Stimulated activated CD8-positive, alpha-beta memory T cell treated with anti-CD3 and anti-CD28 coated beads, Interleukin-4, amount 100 ng/mL, for 24 hours (primary cell): ENCODE measurements at places on chromosomes 12 and 14.
A peak's percentile ranks its signal among the peaks of the same experiment; 100 is the strongest.

GRCh38 chr12:67676624-67677023 lies 28.1 kb downstream of the DYRK2 start:
- DNase-seq = no peak

DNA sequence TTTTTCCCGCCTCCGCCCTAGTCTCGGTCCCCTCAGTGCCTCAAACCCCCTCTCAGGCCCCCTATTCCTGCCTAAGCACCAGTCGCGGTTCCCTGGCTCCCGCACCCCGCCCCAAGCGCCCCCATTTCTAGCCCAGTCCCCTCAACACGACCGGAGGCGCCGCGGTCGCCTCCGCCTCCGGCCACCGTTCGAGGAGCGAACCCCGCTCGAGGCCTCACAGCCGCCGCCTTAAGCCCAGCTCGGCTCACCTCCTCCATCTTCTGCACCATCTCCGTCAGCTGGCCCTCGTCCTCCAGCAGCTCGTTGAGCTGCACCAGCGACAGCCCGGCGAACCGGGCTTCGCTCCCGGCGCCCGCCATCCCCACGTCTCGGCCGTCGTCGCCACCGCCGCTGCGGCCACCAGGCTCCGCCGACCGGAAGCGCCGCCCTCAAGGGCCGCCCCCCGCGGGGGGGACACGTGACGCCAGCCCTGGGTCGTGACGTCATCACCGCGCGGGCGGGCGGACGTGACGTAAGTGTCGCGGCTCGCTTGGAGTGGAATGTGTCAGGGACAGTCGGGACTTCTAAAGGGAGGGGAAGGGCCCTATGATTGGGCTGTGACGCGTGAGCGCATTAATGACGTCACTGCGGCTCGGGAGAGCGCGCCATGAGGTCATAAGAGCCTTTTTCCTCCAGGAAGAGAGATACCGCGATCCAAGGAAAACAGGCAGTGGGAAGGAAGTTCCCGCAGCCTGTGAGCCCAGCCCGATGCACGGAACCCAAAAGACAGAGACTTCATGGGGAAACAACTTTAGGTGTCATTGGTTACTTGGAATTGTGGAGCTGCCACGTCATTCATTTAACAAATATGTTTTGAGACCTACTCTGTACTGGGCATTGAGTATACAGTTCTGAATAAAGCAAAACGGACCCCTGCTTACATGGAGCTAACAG lies at the start of gene VPS37B:
VPS37B (minus strand) TSS at position 421 of the 933 bp plus-strand sequence; CDS start at position 359, 62 bp downstream.
- DNase-seq = peak; percentile 80

DNA sequence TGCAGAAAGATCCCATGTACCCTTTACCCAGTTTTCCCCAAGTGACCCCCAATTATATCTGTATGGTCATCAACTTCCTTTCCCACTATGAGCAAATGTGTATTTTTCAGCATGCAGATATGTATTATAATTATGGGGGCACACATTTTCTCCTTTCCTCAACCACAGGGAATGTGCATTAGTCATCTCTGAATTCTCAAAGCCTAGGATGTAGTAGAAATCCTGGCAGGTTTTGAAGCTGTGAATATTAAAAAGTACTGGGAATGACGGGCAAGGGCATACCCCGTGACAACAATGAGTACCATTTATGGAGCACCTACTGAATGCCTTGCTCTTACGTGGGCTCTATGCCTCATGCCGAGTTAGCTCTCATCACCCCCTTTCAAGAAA lies 71.5 kb downstream of the VWF start:
- no peak for DNase-seq

DNA sequence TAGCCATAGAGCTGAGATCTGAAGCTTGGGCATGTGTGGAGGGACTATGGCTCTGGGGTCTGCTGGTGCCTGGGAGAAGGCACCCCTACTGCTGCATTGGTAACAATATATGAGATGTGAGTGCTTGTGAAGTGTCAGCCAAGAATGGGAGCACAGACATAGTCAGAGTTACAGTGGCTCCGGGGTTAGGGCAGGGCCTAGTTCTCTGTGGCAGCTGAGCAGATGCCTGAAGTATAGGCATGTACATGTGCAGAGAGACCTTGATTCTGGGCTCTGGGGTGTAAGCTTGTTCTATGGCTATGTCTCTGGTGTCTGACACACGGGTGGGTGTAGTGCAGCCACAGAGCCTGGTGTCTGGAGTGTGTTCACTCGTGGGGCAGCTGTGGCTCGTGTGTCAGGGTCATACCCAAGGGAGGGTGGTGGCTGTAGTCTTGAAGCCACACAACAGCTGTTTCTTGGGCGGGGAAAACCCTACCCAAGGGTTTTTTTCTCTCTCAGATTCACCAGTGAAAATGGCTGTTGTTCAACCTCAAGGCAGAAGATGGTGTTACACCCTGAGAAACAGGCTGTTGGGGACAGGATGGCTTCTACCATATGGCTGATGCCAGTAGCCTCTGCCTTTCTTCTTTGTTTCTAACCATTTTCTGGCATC lies 11.9 kb upstream of the TCL1A start:
- DNase-seq = no peak

- no peak for DNase-seq
These were observed 92.1 kb upstream of the KRR1 start for GRCh38 chr12:75603475-75603874.

- DNase-seq = no peak
These were observed 59.2 kb downstream of the RASSF8 start for GRCh38 chr12:26017484-26018211.

DNA sequence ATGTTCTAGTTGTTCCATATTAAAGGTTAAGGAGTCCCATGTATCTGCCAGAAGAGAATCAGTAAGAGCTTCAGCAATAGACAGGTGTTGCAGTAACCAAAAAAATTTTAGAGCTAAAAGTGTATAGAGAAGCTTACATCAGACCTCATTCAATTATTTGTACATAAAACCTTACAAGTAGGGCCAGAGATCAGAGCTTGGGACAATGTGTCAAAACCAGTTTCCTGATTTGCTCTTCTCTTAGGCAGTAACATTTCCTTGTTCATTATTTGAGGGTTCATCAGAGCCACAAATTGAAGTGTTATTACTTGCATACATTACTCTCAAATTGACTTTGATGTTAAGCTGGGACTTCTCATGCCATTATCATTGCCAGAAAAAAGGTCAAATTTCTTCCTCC lies 55.5 kb upstream of the ATXN7L3B start:
- no peak for DNase-seq

DNA sequence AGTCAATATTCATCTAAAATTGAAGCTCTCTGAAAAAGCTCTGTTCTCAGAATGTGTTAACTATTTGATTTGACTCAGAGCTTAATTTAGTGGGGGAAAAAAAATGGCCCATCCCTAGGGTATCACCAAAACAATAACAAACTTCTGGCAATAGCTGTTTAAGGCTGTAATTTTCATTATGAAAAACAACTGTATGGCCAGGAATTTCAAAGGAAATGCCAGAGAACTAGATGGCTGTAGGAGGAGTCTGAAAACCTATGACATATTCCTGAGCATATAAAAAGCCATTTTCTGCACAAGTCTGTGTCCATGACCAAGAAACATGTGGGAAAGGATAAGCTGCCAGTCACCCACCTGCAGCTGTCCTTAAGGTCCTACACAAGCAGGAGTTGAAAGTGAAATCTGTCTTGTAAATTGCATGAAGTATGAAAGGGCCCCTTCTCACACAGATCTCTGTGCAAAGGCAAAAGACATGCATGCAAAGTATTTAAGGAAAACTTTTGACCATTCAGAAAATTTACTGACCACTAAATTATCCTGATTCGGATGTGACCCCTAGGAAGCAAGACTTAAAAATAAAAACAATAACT lies 299.1 kb downstream of the BTG1 start:
- no peak for DNase-seq

DNA sequence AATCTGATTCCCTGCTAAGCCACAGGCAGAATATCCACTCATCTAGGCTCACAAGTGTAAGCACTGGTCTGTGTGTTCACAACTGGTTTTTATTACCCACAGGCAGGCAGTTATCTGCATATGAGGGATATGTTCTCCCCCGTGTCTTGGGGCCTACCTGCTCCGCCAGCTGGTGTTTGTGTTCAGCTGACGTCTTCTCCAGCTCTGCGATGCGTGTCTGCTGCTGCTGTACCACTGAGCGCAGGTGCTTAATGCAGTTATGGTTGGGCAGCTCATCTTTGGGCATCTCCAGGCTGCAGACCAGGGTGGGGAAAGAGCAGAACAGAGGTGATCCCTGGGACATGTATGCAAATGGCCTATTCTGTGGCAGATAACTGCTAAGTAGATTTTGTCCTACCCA lies 13.7 kb downstream of the RNF41 start:
- DNase-seq = no peak

DNA sequence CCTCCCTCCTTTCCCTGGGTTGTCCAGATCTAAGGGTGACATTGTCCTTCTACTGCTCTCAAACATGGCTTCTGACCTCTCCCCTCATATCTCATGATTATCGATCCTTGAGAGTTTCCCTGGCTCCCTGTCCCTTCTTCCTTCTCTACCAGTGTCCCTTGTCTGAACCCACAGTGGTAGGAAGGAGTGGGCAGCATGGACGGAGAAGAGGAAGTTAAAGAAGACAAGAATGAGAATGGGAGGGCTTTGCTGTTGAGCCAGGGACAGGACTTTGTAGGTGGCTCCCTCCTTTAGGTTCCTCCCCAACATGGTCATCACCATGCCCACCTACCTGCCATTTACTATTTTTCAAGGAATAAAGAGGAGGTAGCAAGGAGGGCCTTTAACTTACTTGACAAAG lies 166.7 kb downstream of the TMEM117 start:
- no peak for DNase-seq

- no peak for DNase-seq
These were observed 167.5 kb upstream of the SRRM4 start for GRCh38 chr12:118813778-118814357.

DNA sequence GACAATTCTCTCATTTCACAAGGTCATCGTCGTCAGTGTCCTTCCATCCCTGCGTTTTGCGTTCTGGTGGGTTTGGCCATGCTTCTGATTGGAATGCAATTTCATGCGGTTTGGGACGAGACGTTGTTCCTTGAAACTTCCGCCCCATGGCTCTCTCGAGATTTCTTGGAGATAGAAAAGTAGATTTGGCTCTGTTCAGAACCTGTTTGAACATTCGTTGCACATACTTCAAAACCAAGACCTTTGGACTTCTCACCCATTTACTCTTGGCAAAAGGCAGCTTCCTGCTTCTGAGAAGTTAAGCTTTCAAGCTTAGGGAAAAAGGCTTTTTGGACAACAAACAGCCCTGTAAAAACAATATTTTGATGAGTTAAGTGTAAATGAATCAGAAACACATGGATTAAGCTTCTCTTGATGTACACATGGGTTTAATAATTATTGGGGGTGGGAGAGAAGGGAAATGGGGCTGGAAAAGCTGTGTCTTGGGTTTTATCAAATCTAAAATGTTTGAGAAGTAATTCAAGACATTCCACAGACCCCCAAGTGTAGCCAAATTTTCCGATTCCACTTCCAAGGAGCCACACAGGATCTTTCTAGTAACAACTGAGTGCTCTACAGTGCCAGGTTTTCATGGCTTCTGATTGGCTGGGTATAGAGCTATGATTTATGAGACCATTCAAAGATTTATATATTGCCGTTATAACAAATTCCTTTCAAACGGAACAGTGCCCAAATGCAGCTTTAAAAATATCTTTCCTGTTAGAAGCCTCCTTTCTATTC lies 467.2 kb downstream of the MED13L start:
- DNase-seq = no peak

GRCh38 chr12:54136844-54137580 lies 51.8 kb downstream of the SMUG1 start:
- DNase-seq = no peak

DNA sequence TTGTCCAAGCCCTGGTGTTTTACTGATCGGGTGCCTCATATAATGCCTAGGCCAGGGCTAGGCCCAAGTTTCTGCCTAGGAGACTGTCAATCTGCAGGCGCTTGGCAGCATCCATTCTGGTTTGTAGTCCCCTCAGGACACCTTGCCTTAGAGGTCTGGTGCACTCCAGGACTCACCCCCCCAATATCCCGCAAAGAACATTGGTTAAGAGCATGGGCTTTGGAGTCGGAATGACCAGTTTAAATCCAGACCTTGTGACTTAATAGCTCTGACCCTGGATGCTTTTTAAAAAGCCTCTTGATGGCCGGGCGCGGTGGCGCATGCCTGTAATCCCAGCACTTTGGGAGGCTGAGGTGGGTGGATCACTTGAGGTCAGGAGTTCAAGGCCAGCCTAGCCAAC lies 60.0 kb downstream of the GALNT16 start:
- DNase-seq = no peak

- DNase-seq = no peak
These were observed 8.7 kb downstream of the CLIP1 start for GRCh38 chr12:122413516-122414404.

- DNase-seq = no peak
These were observed 1072.5 kb upstream of the ATXN7L3B start for GRCh38 chr12:73465106-73465505.

DNA sequence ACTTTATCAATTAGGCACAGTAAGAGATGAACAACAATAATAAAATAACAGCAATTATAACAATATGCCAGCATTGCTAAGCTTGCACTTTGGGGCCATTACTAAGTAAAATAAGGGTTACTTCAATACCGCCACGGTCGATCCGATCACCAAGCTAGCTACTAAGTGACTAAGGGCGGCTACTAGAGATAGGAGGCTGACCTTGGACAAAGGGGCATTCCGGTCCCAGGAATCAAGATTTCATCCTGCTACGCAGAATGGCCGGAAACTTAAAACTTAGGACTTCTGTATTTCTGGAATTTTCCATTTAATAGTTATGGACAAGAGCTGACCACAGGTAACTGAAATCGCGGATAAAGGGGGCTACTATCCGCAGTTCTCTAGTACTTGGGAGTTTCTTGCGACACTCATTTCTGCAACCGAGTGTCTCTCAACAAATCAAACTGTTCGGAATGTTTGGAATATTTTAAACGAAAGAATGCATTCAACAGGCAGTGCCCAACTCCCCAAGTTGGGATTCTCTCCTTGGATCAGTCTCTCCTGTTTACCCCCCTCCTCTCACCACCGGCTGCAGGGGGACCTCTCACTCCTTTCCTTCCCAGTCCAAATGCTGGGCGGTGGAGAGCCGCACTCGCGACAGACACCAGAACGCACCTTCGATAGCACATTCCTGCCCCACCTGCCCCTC lies 650 bp downstream of the HEBP1 start:
- no peak for DNase-seq

DNA sequence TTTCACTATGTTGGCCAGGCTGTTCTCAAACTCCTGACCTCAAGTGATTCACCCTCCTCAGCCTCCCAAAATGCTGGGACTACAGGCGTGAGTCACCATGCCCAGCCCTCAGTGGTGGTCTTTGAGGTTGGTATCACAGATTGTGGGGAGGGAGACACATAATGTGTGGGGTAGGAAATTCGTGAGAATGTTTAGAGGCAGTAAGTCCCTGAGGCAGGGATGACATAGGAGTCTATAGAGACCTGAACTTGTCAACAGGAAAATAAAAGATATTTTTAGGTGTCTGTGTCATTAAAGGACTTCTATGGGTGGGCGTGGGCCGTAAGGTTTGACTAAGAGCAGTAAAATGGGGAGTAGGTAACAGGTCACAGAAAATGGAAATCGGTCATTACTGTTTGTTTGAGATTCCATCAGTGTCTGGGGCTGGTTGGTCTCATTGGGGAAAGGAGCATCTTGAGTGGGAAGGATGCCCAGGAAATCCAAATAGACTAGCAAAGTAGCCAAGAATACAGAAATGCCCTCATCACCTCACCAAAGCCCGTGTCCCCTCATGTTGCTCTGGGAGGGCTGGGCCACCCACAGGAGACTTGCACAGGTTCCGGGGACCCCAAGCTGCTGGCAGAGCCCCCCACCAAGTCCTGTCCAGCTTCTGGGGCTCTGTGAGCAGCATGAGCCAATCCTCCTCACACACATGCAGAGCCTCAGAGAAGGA lies 63.6 kb upstream of the BCL2L14 start:
- DNase-seq = peak; percentile 60
